ENCODE measurements at places on chromosomes 1 and 21. TPM values are rescaled to one million over a fixed set of nuclear protein-coding genes. Genes with fewer than 3 reads are reported as not detected.

RGS13 gene
- not detected for total RNA-seq

TNFRSF4 gene
- 0.73 TPM for total RNA-seq

GPR61 gene
- total RNA-seq = 1.2 TPM

LDLRAD1 gene
- total RNA-seq = not detected

ID3 gene
- 64.8 TPM for total RNA-seq

TCHH gene
- not detected for total RNA-seq

NMNAT2 gene
- total RNA-seq = not detected

DNA sequence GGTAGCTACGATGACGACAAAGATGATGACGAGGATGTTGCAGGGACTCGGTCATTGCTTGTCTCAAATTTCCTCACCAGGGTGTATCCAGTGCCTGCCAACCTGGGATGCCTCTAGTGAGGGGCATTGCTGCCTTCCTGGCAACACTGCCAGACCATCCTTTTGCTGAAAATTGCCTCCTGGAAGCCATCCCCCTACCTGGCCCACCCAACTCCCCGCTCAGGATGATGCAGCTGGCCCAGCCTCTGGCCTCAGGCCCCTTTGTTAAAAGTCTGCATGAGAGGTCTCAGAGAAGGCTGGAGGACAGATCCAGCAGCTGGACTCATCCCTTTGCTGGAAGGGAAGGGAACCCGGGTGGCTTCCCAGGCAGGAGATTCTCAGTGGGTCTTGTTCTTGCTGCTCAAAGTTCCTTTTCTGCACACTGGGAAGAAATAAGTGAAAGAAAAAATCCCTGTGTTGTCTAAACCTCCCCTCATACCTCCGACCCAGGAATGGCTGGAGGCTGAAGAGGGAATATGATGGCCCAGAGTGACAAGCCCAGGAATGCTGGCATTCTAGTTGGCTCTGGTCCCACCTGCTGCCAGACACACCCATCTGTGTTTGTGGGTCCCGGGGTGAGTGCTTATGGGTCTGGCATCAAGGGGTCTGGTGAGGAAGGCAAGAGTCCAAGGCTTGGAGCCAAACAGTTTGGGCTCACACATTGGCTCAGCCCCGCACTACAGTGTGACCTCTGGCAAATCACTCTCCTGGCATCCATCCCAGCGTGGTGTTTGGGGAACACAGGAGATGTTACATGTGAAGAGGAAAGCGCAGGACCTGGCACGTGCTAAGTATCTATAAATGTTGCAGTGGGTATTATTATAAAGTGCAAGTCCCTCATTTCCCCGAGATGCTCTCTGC lies 6.7 kb upstream of the FNDC5 start:
- DNase-seq = no peak
- no peak overlapping the region for H3K4me3 ChIP-seq
- peaks cover 69% of the 10 kb centered on the region for H3K27me3 ChIP-seq
- peaks cover 5% of the 10 kb centered on the region for H3K4me1 ChIP-seq
- no peak overlapping the region for H3K27ac ChIP-seq

- DNase-seq = no peak
- no peak overlapping the region for H3K4me3 ChIP-seq
- no peaks in the 10 kb centered on the region for H3K4me1 ChIP-seq
- no peaks in the 10 kb centered on the region for H3K36me3 ChIP-seq
Measured at GRCh38 chr1:217781056-217781455, 149.9 kb downstream of the SPATA17 start.

- peak overlapping the region; percentile 84 for H3K27ac ChIP-seq
- no peaks in the 10 kb centered on the region for H3K36me3 ChIP-seq
- peaks cover 43% of the 10 kb centered on the region for H3K4me1 ChIP-seq
- H3K4me3 ChIP-seq = peak overlapping the region; percentile 52
Measured at GRCh38 chr1:44634606-44635189, 39.6 kb downstream of the TMEM53 start.

DNA sequence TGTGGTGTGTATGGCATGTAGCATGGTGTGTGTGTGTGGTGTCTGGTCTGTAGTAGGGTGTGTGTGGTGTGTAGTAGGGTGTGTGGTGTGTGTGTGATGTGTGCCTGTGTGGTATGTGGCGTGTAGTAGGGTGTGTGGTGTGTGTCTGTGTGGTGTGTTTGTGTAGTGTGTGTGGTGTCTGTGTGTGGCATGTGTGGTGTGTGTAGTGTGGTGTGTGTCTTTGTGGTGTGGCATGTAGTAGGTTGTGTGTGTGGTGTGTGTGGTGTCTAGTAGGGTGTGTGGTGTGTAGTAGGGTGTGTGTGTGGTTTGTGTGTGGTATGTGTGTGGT lies 85.5 kb downstream of the SYT2 start:
- peaks cover 10% of the 10 kb centered on the region for H3K27me3 ChIP-seq
- H3K36me3 ChIP-seq = no peaks in the 10 kb centered on the region
- no peak overlapping the region for H3K27ac ChIP-seq

- DNase-seq = no peak
- H3K4me3 ChIP-seq = no peak overlapping the region
- H3K4me1 ChIP-seq = no peaks in the 10 kb centered on the region
- no peak overlapping the region for H3K27ac ChIP-seq
- no peaks in the 10 kb centered on the region for H3K36me3 ChIP-seq
Measured at GRCh38 chr1:36752891-36753361, 270.2 kb upstream of the CSF3R start.

DNA sequence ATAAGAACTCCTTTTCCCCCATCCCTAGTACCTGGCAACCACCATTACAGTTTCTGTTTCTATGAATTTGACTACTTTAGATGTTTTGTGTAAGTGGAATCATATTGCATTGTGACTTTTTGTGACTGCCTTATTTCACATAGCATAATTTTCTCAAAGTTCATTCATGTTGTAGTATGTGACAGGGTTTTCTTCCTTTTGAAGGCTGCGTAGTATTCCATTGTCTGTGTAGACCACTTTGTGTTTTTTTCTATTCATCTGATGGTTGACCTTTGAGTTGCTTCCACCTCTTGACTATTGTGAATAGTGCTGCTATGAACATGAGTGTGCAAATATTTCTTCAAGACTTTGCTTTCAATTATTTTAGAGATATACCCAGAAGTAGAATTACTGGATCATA lies 225.8 kb upstream of the L1TD1 start:
- DNase-seq = no peak
- no peak overlapping the region for H3K27ac ChIP-seq
- H3K4me1 ChIP-seq = no peaks in the 10 kb centered on the region
- H3K36me3 ChIP-seq = no peaks in the 10 kb centered on the region
- H3K4me3 ChIP-seq = no peak overlapping the region
- H3K27me3 ChIP-seq = no peaks in the 10 kb centered on the region

- H3K27ac ChIP-seq = no peak overlapping the region
- H3K4me1 ChIP-seq = peaks cover 26% of the 10 kb centered on the region
- H3K27me3 ChIP-seq = peaks cover 20% of the 10 kb centered on the region
- no peaks in the 10 kb centered on the region for H3K36me3 ChIP-seq
- no peak overlapping the region for H3K4me3 ChIP-seq
Measured at GRCh38 chr1:64472805-64473204, 2.9 kb downstream of the CACHD1 start.

- H3K27me3 ChIP-seq = peaks cover 14% of the 10 kb centered on the region
- no peak for DNase-seq
- no peaks in the 10 kb centered on the region for H3K36me3 ChIP-seq
- no peak overlapping the region for H3K27ac ChIP-seq
- no peak overlapping the region for H3K4me3 ChIP-seq
Measured at GRCh38 chr1:4485398-4485797, 169.0 kb upstream of the AJAP1 start.

GRCh38 chr1:64000021-64000420 lies 203.4 kb upstream of the UBE2U start:
- H3K27ac ChIP-seq = no peak overlapping the region
- no peak for DNase-seq

DNA sequence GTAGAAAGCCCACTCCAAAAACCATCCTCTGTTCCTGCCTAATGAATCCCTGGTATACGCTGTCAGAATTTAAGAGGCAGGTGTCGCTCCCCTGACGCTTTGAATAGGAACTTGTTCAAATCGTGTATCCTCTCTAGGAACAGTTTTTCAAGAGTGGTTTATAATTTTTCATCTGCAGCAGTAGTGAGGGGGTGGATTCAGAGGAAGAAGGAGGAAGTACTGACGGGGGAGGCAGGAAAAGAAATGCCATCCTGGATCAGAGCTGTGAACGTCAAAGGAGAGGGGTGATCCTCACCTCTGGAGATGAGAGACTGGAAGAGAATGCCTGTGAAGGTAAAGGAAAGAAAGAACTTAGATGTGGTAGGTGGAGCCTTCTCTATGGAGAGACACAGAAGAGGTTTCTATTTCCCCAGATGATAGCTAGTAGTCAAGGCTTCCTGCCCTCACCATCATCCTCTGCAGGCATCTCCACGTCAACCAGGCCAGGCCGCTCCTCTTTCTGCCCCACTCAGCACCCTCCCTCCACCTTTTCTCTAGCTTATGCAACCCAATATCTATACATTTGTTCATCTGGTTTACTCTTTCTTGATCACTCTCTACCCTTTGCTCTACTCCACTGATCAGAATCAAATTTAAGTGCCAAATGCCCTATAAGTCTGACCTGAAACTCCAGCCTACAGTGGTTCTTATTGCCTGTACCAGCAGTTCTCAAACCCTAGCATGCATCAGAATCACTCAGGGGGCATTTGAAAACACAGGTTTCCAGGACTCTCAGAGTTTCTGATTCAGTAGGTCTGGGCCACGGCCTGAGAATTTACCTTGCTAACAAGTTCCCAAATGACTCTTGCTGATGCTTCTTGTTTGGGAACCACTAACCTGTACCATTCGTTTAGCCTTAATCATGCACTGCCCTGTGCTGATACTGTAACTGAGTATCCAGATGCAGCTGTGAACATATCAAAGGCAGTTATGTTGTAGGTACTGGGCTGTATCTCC lies 13.1 kb upstream of the BCL9 start:
- no peaks in the 10 kb centered on the region for H3K4me1 ChIP-seq
- no peak overlapping the region for H3K27ac ChIP-seq
- no peaks in the 10 kb centered on the region for H3K36me3 ChIP-seq
- no peak for DNase-seq

DNA sequence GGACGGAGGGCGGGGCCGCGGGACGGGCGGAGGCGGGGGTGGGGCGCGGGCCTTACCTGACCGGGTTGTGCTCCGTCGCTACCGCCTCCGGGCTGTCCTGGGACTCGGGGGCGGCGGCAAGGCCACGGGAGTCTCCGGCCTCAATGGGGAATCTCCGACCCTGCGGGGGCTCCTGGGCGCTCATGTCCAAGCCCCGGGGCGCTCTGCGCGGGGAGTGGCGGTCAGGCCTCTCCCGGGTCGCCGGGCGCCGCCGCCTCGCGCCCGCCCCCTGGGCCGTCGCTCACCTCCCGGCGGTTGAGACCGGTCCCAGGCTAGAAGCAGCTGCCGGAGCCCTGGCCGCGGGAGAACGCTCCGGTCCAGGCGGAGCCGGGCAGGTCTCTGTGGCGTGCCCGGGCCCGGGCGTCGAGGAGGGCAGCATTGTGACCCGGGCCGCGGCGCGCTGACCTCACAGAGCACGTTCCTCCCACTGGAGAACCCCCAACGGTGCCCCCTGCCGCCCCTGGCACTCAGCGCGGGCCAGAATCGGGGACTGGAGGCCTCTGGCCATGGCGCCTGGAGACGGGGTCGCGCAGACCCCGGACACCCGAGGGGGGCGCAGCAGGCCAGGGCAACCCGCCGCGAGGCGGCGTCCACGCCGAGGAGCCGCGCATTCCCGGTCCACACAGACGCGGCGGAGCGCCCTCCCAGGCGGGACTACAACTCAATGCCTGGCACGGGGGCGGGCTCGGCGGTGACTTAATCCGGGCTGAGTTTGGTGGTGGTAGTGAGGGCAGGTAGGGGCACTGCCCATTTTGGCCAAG lies 411 bp downstream of the FAM229A start:
- no peaks in the 10 kb centered on the region for H3K36me3 ChIP-seq
- H3K27ac ChIP-seq = no peak overlapping the region
- H3K4me1 ChIP-seq = peaks cover 16% of the 10 kb centered on the region
- no peak for DNase-seq
- H3K27me3 ChIP-seq = peaks cover 3% of the 10 kb centered on the region
- H3K4me3 ChIP-seq = peak overlapping the region; percentile 59

DNA sequence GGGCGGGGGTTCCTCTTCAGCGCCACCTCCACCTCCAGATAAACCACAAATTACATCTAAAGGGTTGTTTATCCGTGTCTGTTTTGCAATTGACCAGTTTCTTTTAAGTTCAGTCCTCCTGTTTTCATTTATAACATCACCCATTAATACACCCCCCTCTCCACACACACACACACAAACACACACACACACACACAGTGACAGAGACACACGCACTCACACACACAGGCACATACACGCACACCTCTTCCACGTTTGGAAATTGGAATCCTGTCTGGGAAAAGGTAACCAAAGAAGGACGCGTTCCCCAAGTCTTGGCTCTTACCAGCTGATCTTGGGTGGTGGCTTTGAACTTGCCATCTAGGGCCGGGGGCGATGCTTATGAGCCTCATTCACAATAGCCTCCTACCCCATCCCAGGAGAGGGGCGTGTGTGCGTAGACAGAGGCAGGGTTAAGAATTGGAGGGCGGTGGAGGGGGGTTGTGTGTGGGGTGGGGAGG lies 442 bp upstream of the CSMD2 start:
- no peaks in the 10 kb centered on the region for H3K36me3 ChIP-seq
- H3K4me3 ChIP-seq = no peak overlapping the region
- peaks cover 29% of the 10 kb centered on the region for H3K27me3 ChIP-seq

GRCh38 chr1:6241107-6241886 lies 2.7 kb upstream of the HES3 start:
- DNase-seq = no peak
- no peak overlapping the region for H3K27ac ChIP-seq
- peaks cover 11% of the 10 kb centered on the region for H3K4me1 ChIP-seq
- peaks cover 2% of the 10 kb centered on the region for H3K36me3 ChIP-seq
- peak overlapping the region; percentile 40 for H3K4me3 ChIP-seq

GRCh38 chr21:33801424-33802405 lies 113.9 kb downstream of the ATP5PO start:
- no peak overlapping the region for H3K27ac ChIP-seq
- no peak overlapping the region for H3K4me3 ChIP-seq
- no peaks in the 10 kb centered on the region for H3K4me1 ChIP-seq

DNA sequence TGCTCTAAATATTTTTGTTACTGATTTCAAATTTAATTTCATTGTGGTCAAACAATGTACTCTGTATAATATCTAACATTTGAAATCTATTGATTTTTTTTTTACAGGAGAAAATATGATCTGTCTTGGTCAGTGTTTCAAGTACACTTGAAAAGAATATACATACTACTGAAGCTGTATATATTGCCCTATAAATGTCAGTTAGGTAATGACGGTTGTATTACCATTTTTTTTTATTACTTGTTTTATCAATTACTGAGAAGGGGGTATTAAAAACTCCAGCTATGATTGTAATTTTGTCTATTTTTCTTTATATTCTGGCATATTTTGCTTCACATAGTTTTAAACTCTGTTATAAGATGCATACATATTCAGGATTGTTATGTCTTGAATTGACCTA lies 59.7 kb upstream of the CACHD1 start:
- no peak overlapping the region for H3K27ac ChIP-seq
- no peaks in the 10 kb centered on the region for H3K36me3 ChIP-seq
- DNase-seq = no peak
- no peaks in the 10 kb centered on the region for H3K4me1 ChIP-seq
- no peak overlapping the region for H3K4me3 ChIP-seq
- no peaks in the 10 kb centered on the region for H3K27me3 ChIP-seq
